ENCODE measurements at places on chromosomes 1 and 21. TPM values are rescaled to one million over a fixed set of nuclear protein-coding genes. Genes with fewer than 3 reads are reported as not detected.

DNA sequence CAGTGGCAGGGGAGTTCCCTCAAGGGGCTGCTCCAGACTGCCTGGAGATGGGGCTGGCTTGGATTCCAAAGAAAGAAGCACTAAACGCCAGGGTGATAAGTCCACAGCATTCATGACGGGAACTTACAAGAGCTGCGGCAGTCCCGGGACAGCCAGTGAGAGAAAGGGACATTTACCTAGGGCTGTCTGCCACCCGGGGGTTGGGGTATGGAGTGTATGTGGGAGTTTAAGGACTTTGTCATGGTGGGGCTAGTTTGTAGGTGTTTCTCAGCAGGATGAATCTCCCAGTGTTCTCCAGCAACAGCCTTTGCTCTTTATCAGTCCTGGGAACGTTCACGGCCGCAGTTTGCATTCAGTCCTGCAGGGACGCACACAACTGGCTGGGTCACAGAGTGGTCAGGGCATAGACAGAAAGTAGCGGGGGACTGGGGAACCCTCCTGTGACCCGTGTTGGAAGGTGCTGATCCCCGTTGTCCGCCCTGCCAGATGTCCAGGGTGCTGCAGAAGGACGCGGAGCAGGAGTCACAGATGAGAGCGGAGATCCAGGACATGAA lies 41.4 kb upstream of the HMGN1 start:
- no peak for DNase-seq

GRCh38 chr1:168386949-168387586 lies 106.4 kb downstream of the TBX19 start:
- peak; percentile 91 for DNase-seq

DNA sequence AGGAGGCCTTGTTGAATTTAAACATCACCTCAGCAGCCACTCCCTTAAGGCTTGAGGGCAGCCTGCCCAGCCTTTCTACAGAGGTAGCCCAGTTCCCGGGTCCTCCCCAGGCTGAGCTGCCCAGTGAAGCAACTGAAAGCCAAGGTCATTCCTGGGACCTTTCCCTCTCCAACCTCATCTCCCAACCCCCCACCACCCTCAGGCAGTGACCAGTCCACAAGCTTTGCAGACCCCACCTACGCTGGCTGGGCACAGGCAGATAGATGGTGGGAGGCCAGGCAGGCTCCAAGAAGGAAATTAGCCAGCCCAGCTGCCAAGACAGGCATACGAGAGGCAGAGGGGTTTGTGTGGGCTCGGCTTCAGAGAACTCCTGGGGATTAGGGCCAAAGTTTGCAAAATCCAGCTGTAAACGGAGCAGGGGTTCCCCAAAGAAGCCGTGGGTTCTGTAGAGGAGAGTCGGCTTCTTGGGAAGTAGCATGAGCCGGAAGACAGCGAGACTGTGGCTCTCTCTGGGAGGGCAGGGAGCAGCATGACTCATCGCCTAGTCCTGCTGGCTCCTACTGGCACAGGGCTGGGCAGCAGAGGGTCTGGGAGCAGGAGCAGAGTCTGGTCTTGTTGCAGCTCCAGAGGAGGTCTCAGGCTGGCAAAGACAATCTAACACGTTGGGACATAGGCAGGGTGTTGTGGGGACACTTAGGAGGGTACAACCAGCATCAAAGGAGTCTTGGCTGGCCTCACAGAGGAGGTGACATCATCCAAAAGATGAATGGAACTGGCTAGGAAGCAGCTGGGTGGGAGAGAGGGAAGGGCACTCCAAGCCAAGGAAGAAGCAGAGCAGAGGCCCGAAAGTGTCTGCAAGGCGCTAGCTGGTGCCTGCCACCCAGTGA lies 2.8 kb upstream of the ZC3H12A start:
- peak; percentile 80 for DNase-seq

RPS6KA1 gene
- polyA plus RNA-seq, result 25.5 TPM

GRCh38 chr1:99652881-99653281 lies 7.0 kb downstream of the PALMD start:
- DNase-seq, result no peak

GRCh38 chr1:164770131-164770529 lies 211.1 kb downstream of the PBX1 start:
- no peak for DNase-seq

MATN1 gene
- polyA plus RNA-seq, result not detected

TCEANC2 gene
- 1.8 TPM for polyA plus RNA-seq

DNASE2B gene
- polyA plus RNA-seq, result 0.25 TPM

SF3B4 gene
- 23.3 TPM for polyA plus RNA-seq

FMN2 gene
- polyA plus RNA-seq, result 0.68 TPM

DNA sequence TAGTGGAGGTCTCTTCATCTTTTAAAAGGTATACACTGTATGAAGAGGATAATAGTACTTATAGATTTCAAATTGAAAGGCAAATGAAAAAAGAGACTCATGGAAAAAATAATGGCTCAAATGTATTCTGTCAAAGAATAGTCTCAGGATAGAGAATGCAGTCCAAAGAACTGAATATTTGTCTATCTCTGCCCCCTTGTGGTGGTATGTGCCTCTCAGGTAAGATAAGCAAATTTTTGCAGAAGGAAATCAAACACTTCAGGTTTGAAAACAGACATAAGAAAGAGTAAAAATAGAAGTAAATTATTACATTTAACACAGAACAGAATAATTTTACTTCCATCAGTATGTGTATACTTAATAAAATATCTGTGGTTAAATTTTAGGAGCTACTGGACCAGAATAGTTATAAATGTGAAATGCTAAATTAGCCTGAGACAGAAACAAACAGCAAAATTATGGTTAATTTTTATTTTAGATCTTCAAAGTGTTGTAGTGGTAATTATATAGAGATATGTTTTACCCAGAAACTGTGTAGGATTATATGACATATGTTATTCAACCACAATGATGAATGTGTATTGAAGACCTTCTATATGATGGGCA lies 164.4 kb upstream of the PALMD start:
- peak; percentile 85 for DNase-seq

NEXN gene
- 18.7 TPM for polyA plus RNA-seq

- DNase-seq, result peak; percentile 85
These were observed at the start of gene CCSAP for GRCh38 chr1:229342656-229343569. CCSAP (minus strand) TSS chr1:229343047; CDS start chr1:229342465, 582 bp downstream.

DNA sequence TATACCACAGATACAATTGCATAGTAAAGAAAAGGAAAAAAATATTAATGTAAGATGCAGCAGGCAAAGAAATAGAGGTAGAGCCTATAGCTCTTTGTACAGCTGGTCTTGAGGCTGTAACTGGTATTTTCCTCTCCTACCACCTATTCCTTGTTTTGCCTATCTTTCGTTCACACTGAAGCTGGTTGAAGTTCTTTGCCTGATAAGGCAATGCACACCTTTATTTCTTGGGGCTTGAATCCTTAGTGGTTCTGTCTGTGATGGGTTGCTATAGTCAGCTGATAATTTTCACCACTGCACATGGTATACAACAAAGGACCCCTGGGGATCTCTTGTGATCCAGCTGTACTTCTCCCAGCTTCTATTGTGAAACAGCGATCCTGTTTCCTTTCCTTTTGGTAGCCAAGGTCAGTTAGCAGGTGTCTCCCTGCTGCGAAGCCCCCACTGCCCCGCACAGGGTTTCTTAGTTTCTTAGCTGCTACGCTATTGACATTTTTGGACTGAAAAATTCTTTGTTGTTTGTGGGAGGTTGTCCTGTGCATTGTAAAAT lies 9.9 kb upstream of the TSNAX start:
- no peak for DNase-seq

DNA sequence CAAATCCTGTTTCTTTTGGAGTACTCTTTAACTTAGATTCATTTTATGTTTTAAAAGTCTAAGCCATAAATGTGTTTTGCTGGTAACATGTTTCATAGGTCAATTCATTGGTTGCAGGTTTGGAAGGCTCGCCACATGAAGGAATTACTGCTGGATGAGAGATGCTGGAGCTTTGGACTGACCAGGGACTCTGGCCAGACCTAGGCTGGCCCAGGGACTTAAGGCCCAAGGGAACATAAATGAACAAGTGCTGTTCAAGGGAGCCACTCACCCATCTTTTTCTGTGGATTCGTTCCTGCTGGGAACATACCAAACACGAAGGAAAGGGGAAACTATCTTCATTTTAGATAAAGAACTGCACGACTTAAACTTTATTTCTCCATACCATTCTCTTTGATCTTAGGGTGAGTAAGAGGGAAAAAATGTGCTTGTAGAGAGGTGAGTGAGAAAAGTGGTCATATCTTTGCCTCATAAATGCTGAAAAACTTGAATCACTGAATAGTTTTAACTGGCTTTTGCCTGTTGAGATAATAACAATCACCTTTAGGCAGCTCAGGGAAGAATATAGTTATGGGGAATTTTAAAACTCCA lies 15.3 kb upstream of the SHCBP1L start:
- DNase-seq, result peak; percentile 28

DNA sequence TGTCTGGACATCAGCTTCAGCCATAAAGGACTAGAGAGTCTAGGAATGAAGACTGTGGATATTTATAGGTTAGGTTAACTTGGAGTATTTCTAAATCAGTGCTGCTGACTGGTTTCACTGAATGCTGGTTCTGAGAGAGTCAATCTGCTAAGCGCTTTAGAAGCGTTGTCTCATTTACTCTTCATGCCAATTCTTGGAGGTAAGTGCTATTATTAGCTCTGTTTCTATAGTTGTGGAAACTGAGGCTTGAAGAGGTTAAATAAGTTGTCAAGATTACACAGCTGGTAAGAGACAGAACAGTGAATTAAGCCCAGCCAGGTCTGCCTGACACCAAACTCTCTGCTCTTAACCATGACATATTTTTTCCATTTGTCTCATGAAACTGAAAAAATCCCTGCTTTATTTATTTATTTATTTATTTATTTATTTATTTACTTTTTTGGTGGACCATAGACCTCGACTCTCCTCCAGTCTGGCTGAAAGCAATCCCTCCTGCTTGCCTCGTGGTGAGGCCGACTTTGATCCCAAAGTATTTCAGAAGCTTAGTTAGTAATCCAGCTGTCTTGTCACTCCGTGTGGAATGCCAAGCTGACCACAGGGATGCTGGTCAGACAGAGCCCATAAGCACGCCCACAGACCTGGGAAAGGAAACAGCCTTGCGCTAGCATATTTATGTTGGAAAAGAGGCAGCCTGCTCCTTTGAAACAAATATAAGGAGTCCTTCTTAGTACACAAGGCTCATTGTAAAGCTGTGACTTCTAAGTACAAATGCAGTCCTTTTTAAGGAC lies 16.9 kb downstream of the NTMT2 start:
- no peak for DNase-seq

- no peak for DNase-seq
These were observed 43.2 kb downstream of the SLC44A3 start for GRCh38 chr1:94863297-94863911.

DNA sequence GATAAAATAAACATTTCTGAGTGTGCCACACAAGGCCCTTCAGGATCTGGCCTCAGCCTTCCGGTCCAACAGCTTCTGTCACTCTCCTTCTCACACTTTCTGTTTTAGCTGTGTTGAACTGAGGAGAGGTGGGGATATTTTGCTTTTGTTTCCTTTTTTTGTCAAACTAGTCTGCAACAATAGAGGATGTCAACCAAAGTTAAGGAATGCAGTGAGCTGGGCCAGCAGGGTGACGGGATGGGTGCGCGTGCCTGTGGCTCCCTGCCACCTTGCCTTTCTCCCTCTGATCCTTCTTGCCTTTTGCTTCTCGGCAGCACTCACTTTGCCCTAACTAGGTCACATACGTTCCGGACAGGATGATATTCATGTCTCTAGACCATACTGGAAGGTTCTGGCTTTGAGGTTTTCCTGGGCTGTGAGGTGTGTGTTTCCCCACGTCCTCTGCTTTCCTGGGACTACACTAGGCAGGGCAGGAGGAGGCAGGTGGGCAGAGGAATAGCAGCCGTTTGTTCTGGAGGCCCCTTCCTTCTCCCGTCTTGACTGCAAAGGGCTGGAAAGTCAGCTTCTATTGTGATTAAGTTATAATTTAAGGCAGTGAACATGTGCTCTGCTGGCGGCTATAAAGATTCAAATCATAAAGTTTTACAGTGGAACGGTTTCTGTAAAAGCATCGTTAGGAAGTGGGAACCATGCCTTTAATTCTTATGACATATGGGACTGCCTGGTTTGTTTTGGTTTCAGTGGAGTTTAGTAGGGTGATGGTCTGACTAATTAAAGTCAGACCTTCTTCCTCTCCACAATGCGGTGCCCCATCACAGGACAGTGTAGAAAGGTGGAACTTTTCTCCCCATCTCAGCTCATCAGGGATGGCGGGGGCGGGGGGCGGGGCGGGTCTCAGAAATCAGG lies 67.8 kb downstream of the RNF220 start:
- DNase-seq, result peak; percentile 16

IRF6 gene
- 19.5 TPM for polyA plus RNA-seq

DNA sequence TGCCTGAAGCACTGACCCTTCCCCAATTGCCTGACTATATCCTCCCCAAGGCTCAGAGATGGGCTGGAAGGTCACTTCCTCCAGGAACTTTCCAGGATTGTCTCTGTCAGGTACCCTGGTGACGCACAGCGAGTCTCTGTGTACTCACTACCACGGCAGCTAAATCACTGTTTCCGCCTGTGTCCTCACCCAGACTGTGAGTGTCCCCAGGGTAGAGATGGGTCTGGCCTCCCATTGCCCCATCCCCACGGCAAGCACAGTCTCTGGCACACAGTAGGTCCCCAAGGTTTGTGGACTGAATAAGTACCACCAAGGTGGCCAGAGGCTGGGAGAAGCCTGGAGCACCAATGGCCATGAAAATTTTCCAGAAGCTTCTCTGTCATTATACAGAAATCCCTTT lies 93.8 kb upstream of the RUNX3 start:
- DNase-seq, result no peak

LRRC71 gene
- 0.61 TPM for polyA plus RNA-seq

DNA sequence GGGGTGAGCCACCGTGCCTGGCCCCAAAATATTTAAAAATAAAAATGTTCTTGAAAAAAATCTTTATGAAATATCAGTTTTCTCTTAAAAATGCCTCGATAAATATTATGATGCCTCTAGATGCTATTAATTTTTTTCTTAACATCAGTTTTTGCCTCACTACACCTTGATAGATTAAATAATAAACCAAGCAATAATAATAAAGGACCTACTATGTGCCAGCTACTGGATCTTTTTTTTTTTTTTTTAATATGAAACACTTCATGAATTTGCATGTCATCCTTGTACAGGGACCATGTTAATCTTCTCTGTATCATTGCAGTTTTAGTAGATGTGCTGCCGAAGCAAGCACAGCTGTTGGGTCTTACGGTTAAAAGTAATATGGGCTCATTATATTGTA lies 17.5 kb upstream of the TBX19 start:
- DNase-seq, result no peak

- DNase-seq, result no peak
These were observed 79.2 kb downstream of the HFM1 start for GRCh38 chr1:91325456-91325855.

DNA sequence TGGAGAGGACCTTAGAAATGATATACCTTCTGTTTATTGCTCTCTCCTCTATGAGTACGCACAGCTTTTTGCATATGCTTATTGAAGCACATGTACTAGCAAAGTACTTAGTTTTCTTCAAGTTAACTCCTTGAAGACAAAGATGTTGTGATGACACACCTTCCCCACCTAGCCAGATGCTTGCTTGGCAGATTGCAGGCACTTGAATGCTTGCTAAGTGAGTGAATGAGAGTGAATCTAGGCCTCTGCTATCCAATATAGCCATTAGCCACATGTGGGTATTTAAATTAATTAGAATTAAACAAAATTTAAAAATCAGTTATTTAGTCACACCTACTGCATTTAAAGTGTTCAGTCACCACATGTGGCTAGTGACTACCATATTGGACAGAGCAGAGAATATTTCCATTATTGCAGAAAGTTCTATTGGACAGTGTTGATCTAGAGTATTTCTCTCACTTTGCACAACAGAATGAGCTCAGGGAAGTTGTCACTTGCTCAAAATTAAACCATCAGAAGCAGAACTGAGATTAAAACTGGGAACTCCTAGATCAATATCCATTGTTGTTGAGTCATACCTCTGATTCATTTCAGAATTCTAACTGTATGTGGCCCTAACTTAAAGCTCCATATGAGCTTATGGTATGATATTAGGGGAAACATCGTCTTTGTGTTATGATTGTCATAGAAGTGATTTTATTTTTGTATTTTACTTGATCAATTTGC lies 8.6 kb upstream of the EEIG2 start:
- DNase-seq, result no peak
